ENCODE measurements at places on chromosomes 3 and 15.

- DNase-seq = no peak
Measured at GRCh38 chr3:64399205-64399800, 174.0 kb upstream of the PRICKLE2 start.

GRCh38 chr3:114011059-114011797 is 45.1 kb downstream of the CCDC191 start:
- DNase-seq = no peak

DNA sequence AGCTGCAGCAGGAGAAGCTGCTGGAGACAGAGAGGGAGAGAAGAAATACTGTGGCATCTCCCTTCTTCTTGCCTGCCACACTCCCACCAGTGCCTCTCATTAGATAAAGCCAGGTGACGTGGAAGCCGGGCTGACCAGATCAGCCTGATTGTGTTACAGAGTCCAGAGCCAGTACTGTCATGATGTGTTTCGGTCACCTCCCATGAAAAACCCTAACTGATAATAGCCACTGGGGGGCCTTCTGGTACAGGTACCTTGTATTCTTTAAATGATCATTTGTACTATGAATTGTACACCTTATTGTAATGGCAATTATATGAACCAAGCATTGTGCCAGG is 125.8 kb upstream of the TMEM108 start:
- no peak for DNase-seq

GRCh38 chr3:151156618-151157216 is 46.3 kb downstream of the GPR171 start:
- DNase-seq = no peak

DNA sequence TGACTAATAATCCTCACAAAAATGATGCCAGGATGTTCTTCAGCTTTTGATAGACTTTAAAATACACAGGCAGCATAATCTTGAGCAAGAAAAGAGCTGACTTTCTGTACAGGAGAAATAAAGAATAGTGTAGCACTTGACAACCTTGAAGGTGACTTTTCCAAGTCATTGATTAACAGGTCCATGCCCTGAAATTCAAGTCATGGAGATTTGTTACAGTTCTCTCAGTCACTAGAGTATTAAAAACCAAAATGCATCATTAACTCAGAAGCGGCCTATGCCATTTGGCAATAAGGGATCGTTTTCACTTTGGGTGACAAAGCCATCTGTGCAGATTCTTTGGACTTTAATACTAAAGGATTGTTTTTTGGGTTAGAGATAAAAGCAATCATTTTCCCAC is 692.7 kb upstream of the SGO1 start:
- DNase-seq = no peak

- DNase-seq = no peak
Measured at GRCh38 chr15:69600556-69601085, 148.0 kb downstream of the RPLP1 start.

DNA sequence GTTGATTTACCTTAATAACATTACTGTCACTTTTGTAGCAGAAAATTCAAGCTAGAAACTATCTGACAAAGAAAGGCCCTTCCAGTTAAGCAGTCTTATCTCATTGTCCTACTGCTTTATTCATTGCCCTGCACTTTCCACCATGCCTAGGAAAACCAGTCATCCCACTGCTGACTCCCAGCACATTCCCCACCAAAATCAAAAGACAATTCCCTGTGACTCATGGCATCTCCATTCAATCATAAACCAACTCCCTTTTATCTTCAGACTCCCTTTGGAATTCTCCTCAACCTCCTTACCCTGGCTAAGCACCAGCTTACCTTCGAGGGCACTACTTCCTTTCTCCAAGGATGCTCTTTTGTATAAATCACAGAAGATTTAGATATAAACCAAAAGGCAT is 184.3 kb downstream of the PLCH1 start:
- DNase-seq = no peak

- DNase-seq = no peak
Measured at GRCh38 chr3:70111411-70111810, 111.9 kb downstream of the SAMMSON start.

DNA sequence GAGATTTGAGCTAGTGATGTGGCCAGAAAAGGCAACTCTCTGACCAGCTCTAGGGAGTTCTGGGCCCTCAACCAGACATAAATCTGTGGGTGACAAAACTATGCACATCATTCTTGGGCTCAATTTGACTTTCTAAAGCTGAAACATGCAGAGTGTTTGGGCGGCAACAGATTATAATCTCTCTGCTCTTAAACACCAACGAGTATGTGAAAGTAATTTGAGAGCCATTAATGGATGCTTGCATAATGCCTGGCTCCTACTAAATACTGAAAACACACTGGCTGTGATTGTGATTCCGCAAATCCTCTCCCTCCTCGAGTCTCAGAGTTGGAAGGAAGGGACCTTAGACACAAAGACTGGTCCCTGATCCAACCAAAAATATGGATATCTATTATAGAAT is 186.7 kb downstream of the UACA start:
- no peak for DNase-seq

GRCh38 chr3:56771376-56771775 is 30.4 kb downstream of the ARHGEF3 start:
- no peak for DNase-seq

DNA sequence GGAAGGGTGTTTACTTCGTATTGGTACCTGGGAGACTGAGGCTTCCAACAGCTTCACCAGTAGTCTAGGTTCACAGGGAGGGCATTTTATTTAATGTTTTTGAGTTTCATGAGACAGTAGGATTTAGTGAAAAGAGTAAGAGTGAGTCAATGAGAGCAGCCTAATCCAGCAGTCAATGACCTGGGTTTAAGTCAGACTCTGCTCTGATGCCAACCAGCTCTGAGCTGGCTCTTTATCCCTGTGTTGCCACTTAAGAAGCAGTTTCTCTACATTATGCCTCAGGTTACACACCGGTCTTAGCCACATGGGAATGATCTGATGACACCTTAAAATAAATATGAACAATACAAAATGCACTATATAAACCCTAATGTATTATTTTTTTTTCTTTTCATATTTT is 59.4 kb upstream of the KCNMB2 start:
- no peak for DNase-seq

- DNase-seq = no peak
Measured at GRCh38 chr3:32440611-32441350, 49.1 kb downstream of the CMTM7 start.

GRCh38 chr3:55802816-55803215 is 315.7 kb upstream of the WNT5A start:
- DNase-seq = no peak

Data from progenitor cell of endocrine pancreas (in vitro differentiated cells).